ENCODE measurements at places on chromosomes 6 and 20.

DNA sequence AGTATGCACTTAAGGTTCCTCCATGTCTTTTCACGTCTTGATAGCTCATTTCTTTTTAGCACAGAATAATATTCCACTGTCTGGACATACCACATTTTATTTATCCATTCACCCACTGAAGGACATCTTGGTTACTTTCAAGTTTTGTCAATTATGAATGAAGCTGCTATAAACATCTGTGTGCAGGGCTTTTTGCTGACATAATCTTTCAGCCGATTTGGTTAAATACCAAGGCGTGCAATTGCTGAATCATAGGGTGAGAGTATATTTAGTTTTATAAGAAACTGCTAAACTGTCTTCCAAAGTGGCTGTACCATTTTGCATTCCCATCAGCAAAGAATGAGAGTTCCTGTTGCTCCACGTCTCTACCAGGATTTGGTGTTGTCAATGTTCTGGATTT lies 44.9 kb upstream of the PHACTR2 start:
- DNase-seq, result no peak

GRCh38 chr6:22409486-22409885 lies 112.7 kb upstream of the PRL start:
- no peak for DNase-seq

GRCh38 chr6:134031696-134032255 lies 20.6 kb downstream of the SLC2A12 start:
- DNase-seq, result no peak

DNA sequence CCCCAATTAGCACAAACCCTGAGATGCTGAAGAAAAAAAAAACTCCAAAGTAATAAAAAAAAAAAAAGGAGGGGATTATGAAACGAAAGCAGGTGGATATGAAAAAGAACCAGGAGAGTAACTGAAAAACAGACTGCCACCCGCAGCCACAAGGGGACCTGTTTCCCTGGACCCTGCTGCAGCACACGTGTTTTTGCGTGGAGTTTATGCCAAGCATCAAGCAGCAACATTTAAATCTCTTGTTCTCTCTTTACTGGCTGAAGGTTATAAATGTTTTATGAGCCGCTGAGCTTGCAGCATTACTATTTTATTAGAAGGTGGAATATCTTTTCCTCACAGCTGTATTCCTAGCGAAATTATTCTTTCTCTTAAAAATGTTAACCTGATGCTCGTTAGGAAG lies 131.6 kb upstream of the OLIG3 start:
- no peak for DNase-seq

- no peak for DNase-seq
Measured at GRCh38 chr6:130223508-130223907, 757 bp upstream of the SAMD3 start.
